Coronary artery (tissue), 2 donors: ENCODE measurements at places on chromosomes 3 and 15.

DNA sequence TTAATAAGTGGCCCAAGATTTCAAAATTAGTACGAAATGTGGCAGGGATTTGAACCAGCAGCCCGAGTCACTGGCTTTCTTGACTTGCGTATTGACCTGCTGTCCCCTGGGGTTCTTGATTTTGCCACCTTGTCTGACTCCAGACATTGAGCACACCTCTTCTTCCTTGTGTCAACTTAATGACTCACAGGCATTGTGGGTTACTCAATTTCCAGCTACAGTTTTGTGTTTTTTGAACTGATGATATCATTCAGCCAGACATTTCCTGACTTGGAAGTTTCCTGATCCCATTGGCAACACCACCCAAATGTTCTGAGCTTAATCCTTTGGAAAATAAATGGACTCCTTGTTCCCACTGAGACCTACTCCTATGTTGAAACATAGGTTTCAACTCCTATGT is 64.2 kb downstream of the MOBP start:
- no peak for DNase-seq

GRCh38 chr3:187044206-187044605 is 95.1 kb downstream of the RPL39L start:
- DNase-seq: no peak

- no peak for DNase-seq
These were observed 10.5 kb downstream of the C15orf61 start for GRCh38 chr15:67531379-67531914.

DNA sequence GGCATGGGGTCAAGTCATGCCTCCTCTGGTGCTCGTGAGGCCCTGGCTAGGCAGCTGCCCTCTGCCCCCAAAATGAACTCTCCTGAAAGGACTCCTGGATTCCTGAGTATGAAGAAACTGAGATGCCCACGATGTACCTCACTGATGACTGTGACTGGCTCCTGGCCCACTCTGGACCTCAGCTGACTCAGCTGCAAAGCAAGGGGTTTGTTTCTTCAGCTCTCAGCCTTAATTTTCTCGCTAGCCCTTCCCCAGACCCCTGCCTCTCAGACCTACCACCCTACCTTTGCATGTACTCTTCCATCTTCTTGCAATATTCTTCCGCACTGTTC is 5.2 kb upstream of the GNAI2 start:
- DNase-seq: no peak

GRCh38 chr3:66633402-66634381 is 132.9 kb upstream of the LRIG1 start:
- no peak for DNase-seq

- DNase-seq: no peak
These were observed 143.6 kb upstream of the UBE2E1 start for GRCh38 chr3:23662079-23662617.

DNA sequence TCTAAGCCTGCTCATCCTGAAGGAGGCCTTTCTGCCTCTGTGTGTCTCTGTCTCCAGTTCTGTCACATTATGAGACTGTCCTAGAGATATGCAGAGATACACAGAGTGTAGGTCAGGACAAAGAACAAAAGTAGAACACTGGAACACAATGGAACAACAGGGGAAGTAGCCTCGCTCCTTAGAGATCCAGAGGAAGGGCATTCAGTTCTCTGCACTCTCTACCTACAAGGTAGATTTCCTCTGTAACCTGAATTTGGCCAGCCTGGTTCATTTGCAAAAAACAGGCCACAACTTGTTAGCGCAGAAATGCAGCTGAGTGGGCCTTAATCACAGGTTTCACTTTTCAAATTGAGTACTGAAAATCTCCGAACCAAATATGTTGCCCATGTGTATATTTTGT is 19.4 kb downstream of the NEK10 start:
- no peak for DNase-seq

GRCh38 chr3:152323834-152324233 is 55.1 kb downstream of the MBNL1 start:
- no peak for DNase-seq

DNA sequence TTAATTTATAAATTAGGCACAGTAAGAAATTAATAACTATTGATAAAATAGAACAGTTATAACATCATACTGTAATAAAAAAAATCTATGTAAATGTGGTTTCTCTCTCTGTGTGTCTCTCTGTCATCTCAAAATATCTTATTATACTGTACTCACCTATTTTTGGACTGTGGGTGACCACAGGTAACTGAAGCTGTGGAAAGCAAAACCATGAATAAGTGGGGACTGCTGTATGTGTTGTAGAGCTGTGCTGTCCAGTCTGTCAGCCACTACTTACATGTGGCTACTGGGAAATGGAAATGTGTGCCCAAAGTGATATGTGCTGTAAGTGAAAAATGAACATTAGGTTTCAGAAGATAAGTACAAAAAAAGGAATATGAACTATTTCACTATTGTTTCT is 145.5 kb downstream of the CNTN4 start:
- no peak for DNase-seq

DNA sequence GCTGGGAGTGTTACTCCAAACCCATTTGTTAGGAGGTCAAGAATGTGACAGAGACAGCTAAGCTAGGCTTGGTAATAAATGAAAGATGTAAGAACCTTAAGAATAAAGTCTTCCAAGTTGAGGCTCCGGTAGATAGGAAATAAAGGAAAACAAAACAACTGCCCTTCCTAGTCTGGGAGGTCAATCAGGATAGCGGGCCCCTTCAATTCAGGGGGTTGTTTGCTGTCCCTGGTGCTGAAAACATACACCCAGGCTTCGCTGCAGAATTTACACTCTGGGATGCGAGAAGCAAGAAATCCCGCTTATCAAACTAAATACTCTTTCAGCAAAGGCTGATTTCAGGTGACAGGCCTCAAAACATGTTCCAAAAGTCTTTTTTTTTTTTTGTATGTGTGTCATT is 393.4 kb downstream of the NTRK3 start:
- no peak for DNase-seq

GRCh38 chr3:66494959-66495667 is 5.7 kb downstream of the LRIG1 start:
- DNase-seq: no peak

- no peak for DNase-seq
These were observed 405 bp downstream of the NPRL2 start for GRCh38 chr3:50350213-50350526.

DNA sequence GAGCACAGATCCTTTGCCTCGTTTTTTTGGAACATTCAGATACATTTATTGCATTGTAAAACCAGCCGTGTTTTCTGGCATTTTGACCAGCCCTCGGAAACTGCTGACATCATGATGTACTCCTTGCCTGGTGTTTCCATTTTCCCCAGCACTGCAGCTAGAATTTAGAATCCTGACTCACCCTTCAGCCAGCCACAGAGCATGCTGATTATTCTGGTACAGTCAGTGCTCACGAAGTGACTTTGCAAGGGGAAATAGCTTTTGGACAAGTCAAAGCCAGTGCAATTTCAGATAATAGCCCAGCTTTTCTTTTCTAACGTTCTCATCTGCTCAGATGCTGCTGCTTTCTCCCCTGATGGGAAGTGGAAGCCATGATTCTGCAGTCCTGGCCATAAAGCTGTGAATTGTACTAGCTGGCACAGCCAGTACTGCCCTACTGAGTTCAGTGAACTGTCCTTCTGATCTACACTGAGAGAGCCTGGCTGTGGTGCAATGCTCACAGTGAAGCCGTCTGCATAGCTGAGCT is 12.1 kb upstream of the CNBP start:
- peak; percentile 89 for DNase-seq

- no peak for DNase-seq
These were observed 96.3 kb upstream of the P2RY1 start for GRCh38 chr3:152738656-152739055.

DNA sequence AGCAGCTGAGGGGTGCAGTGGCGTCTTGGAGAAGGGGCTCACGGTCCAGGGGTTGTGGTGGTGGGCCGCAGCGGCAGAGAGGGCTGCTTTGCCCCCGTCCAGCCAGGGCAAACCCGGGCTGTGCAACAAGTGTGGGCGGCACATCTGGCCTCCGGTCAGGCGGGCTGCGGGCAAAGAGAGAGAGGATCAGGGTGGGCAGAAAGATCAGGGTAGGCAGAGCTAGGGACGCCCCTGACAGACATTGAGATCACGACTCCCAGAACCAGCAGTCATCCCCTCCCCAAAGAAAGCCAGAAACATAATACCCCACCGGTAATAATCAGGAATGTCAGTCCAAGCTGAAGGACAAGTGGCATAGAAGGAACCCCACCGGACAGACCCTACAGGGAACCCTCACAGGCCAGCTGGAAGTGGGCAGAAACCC is 6.8 kb downstream of the GATA2 start:
- no peak for DNase-seq

DNA sequence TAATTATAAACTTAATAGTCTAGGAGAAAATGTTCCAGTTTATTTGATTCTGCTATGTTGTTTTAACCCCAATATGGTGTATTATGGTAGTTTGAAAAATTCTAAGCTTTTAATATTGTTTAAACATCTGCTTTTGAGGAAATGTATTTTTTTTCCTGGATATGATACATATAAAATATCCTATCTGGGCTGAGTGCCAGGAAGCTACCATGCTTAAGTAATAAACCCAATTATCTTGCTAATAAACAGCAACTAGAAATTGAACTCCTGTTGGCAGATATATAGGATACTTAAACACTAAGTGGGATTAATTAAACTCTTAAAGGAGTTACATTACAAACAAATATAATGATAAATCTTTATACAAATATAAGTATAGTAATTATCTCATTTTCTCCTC is 293.7 kb upstream of the GRM7 start:
- DNase-seq: no peak
